Nucleus accumbens (tissue), 56 donors: ENCODE measurements at places on chromosomes 6 and 20.

DNA sequence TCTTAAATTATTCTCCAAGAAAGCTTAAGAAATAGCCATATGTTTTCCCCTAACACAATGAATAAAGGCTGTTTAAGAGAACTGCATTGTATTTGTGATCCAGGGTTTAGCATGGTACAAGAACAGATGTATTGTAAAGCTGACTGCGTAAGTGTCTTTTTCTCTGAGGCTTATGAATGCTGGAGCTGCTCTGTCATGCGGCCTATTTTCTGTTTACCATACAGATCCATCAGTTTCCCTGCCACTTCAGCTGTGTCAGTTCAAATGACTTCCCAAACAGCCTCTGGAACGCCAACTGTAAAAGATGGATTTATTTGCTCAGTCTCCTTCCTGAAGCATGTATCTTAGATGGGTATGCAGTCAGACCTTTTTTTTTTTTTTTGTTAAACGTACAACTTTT, 419.3 kb upstream of the HS3ST5 start:
- no peak for DNase-seq

DNA sequence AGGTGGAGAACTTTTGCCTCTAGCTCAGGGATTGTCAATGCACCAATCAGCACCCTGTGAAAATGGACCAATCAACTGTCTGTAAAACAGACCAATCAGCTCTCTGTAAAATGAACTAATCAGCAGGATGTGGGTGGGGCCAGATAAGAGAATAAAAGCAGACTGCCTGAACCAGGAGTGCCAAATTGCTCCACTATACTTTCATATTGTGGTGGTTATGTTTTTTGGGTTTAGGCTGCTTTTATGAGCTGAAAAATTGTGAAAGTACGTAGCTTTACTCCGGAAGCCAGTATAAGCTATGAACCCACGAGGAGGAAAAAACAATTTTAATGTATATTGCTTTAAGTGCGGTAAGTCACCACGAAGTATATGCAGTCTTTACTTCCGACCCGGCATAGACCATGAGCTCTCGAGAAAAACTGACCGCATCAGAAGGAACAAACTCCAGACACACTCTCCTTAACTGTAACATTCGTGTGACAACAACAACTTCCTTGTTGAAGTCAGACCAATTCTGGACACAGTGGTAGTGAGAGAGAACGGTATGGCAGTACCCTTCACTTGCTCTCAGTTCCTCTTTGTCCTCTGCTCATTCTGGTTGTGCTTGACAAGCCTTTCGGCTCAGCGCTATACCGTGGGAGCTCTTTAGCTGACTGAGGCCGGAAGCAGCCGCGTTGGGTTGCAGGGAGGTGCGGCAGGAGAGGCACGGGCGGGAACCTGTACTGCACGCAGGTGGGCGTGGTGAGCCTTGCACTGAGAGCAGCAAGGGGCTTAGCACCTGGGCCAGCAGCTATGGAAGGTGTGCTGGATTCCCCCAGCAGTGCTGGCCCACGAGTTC, 81.9 kb upstream of the E2F3 start:
- no peak for DNase-seq

- no peak for DNase-seq
Observed at GRCh38 chr20:916825-917224, 691 bp upstream of the ANGPT4 start.

- no peak for DNase-seq
Observed at GRCh38 chr20:14333721-14334120, 3.7 kb downstream of the FLRT3 start.

DNA sequence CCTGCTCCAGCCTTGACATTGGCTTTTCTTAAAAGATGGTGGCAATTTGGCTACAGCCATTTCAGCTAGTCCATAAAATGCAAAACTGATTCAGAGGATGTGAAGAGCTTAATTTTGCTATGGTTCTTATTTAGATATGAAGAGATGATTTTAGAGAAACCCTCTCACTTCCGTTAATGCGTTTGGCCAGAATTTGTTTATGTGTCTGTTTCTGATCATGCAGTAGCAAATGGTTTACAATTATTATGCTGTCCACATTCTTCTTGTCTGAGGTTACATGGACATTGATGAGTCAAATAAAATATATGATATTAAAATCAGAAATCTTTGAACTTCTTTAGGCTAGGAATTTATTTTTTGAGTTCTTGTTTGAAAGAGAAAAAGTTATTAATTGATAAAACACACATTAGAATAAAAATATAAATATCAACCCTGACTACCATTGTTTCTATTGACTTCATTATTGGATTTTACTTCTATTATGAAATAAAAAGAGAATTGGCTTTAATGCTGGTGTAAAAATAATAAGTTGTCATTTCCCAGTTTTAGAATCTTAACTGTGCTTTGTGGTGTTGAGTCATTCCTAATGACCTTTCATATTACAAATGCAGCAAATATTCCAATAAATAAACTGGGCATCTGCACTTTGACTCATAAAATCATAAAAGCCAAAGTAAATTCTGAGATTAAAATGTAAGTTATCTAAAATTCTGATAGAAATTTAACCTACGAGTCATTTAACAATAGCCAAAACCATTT, 1286.0 kb upstream of the GJE1 start:
- DNase-seq, result no peak

GRCh38 chr20:8293750-8294149, 161.7 kb downstream of the PLCB1 start:
- no peak for DNase-seq

DNA sequence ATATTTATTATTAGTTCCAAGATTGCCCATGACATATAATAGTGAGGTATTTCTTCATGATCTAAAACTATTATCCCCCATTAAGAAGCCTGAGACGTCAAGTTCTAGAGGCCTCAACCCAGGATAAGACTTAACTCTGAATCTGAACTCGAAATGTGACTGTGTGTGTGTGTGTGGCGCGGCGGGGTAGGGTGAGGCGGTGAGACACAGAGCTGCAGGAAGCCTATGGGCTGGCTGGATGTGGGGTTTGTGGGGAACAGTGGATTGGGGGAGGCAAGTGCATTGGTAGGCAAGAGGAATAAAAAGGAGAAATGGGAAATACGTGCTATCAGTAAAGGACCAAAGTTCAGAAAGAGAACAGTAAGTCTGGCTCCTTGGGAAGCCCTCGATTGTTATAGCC, 66.5 kb upstream of the RNF146 start:
- no peak for DNase-seq

DNA sequence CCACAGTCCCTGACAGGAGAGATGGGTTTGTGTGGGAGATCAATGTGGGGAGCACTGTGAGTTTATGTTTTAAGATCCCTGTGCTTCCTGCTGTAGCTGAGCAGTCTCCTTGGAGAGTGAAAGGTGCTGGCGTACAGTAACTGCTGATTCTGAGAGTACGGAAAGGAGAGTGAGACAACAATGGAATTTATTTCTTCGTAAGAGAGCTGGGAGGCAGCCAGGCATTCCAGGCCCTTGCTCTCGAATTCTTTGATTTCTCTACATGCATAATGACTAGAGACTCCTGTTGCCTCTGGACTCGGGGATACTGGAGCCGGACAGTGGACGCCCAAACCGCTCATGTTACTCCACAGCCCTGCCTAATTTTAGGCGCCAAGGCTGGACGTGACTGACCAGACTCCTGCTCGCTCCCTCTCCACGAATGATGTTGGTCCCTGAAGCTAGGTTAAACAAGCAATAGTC, 131.0 kb upstream of the PHACTR1 start:
- DNase-seq, result no peak

DNA sequence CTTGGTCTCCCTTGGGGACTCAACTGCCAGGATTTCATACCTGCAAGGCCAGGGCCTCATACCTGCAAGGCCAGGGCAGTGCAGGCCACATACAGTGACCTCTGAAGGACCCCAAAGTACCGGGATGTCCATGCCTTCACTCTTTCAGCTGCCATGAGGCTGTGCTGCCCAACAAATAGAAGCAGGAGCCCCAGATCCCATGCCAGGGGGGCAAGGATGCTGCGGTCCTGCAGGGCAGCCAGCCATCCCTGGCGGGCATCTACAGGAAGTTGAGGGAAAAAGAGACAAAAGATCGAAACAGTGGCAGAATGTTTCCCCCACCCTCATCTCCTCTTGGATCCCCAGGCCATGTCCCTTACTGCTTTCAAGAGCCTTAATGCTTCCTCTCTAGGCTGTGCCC, 799 bp downstream of the NRM start:
- DNase-seq, result no peak

DNA sequence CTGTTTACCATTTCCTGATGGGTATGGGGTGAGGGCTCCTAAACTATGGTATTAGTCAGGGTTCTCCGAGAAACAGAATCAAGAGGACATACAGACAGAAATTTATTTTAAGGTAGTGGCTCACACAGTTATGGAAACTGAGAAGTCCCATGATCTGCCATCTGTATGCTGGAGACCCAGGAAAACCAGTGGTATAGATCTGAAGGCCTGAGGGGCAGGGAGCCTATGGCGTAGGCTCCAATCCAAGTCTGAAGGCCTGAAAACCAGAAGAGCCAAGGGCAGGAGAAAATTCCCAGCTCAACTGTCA, 93.6 kb downstream of the ANKRD6 start:
- no peak for DNase-seq

DNA sequence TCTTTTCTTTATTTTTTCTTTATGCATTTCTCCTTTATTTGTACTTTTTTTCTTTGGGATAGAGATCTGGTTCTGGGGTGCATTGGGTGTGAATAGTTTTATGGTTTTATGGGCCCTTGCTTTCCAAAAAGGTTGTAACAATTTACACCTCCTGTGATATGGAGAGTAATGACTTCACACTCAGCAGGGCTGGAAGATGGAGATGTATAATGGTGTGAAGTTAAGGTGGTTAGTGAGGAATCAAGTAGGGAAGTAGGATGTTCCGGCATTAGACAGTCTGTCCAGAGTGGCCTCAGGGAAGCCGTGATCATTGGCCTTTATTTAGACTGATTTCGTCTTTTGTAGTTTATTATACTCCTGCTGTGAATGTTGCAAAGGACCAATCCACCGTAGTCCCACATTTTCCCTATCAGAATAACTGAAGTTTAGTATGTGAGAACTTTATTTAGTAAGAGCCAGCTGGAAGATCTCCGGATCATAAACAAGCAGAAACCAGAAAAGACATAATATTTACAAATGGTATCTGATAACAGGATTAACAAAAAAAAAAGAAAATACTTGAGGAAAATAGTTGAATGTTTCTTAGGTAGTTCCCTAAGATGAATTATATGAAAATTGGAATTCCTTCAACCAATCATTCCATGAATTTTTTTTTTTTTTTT, 255.5 kb downstream of the TBC1D7 start:
- DNase-seq, result no peak

GRCh38 chr6:127297502-127298070, 30.9 kb downstream of the RNF146 start:
- no peak for DNase-seq

DNA sequence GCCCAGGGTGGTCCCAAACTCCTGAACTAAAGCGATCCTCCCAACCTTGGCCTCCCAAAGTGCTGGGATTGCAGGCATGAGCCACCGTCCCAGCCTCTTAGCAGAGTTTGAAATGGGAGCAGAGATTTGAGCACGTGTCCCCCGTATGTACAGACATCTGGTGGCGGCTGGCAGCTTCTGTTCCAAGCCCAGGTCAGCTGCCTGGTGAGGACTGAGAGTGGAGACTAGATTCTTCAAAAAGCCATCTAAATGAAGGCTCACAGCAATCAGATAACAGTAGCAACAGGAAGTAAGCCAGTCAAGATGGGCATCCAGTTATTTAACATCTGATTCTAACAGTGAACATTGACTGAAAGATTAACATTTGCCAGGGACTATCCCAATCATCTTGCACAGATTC, 128.1 kb upstream of the AKAP12 start:
- DNase-seq, result no peak

DNA sequence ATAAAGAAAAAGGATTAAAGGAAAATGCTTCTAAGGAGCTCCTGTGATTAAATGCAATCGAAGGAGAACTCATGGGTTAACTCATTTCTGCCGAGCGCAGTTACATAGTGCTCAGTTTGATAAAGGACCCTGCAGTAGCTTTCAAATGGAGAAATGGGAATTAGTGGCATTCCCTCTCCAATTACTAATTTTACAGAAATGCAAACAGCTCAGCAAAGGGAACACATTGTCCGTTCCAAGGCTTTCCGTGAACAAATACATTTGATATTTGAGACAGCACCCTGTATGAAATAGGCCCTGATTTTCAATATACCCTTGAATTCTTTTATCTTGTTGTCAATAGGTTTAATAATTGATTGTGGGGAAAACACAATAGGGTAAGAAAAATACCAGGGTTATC, 375.9 kb upstream of the TSHZ2 start:
- DNase-seq, result no peak

GRCh38 chr20:62662422-62662821, 20.1 kb downstream of the SLCO4A1 start:
- no peak for DNase-seq

GRCh38 chr20:43068482-43068881, 121.2 kb downstream of the PTPRT start:
- no peak for DNase-seq

DNA sequence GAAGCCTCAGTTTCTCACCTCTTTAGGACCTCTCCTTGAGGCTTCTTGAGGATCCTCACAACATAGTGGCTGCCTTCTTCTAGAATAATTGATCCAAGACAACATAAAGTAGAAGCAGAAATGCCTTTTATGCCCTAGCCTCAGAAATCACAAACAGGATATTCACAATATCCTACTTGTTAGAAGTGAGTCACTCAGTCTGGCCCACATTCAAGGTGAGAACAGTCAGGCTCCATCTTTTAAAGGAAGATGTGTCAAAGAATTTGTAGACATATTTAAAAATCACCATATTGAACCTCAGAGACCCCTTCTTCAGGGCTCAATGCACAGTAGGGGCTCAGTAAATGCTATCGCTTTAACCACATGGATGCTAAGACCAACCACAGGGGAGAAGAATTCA, 20.8 kb upstream of the FAM83D start:
- DNase-seq, result no peak

DNA sequence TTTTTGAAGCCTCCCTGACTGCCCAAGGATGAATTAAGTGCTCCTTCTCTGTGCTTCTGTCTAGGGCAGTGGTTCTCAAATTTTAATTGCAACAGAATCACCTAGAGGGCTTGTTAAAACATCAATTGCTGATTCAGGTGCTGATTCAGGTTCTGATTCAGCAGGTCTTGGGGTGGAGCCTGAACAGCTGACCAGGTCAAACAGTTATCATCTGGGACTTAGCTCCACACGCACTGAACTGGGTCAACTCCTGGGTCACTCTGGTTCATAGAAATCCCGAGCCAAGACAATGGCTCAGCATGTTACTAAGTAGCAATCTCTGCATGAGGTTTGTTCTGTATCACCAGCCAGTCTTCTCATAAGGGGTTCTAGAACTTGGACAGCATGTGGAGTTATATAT, 192.3 kb downstream of the GJA1 start:
- no peak for DNase-seq

DNA sequence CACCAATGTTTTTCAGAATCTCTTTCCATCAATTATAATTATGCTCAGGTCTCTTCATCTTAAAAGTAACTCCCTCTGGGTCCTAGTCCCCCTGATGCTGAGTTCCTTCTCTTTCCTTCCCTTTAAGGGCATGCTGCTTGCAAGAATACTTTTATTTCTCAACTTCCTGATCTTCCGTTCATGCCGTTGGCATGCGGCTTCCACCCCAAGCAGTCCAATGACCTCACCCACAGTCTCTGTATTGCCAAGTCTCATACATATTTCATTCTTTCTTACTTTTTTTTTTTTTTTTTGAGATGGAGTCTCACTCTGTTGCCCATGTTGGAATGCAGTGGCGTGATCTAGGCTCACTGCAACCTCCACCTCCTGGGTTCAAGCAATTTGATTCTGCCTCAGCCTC, 83.5 kb downstream of the NDUFAF5 start:
- no peak for DNase-seq
